MM.1S (cell line): ENCODE measurements at places on chromosomes 4 and X.

- DNase-seq = no peak
Observed at GRCh38 chr4:142959173-142959572, 113.1 kb upstream of the INPP4B start.

- no peak for DNase-seq
Observed at GRCh38 chr4:82371497-82371896, 2.3 kb downstream of the HNRNPD start.

DNA sequence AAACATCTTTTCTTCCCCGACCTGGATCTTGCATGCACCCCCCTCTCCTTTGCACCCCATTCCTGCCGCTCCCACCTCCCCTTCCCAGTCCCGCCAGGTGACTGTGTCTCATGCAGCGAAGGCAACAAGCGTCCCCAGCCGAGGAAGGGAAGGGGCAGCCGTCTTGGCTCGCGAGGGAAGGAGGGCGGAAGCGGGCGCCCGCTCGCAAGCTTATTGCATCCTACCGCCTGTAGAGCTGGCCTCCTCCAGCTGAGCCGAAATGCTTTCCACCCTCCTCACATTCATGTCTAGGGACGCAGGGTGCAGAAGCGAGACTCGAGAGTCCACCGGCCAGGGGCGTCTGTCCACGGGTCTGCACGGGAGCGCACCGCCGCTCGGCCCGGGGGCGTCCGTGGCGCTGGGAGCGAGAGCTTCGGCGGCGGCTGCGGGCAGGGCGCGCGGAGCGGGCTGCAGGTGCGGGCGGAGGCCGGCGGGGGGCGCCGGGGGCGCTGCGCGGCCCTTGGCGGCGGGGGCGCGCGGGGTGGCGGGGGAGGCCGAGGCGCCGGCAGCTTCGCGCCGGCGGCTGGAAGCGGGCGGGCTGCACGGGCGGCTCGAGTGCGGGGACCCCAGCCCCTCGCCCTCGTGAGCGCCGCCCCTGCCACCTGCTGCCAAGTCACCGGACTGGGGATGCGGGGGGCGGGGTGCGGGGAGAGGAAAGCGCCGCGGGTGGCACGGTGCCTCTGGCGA is at the start of gene KCNIP4:
Gene KCNIP4, minus strand, starts transcription at position 426 of the 726 bp plus-strand sequence.
- DNase-seq = peak; percentile 27

GRCh38 chr4:118180776-118181175 is 146.5 kb downstream of the NDST3 start:
- DNase-seq = no peak

GRCh38 chr4:112942077-112942476 is 107.4 kb upstream of the ANK2 start:
- no peak for DNase-seq

DNA sequence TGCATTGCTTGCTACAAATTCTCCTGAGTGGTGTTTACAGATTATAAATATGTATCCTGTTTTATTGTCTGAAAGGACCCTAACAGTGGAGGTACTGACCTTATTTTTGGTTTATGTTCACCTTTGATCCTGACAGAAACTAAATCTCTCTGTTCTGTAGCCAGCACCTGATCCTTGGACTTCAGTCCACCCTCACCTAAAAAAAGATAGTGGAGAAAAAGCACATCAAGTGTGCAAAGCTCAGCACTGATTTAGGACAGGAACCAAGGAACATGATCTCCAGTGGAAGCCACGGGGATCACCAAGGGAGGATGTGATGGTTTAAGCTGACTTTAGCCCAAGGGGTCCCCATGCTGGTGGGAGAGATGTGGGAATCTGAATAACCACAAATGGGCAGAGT is 22.3 kb upstream of the C4orf54 start:
- no peak for DNase-seq

- DNase-seq = no peak
Observed at GRCh38 chr4:85783483-85783882, 308.5 kb downstream of the ARHGAP24 start.

DNA sequence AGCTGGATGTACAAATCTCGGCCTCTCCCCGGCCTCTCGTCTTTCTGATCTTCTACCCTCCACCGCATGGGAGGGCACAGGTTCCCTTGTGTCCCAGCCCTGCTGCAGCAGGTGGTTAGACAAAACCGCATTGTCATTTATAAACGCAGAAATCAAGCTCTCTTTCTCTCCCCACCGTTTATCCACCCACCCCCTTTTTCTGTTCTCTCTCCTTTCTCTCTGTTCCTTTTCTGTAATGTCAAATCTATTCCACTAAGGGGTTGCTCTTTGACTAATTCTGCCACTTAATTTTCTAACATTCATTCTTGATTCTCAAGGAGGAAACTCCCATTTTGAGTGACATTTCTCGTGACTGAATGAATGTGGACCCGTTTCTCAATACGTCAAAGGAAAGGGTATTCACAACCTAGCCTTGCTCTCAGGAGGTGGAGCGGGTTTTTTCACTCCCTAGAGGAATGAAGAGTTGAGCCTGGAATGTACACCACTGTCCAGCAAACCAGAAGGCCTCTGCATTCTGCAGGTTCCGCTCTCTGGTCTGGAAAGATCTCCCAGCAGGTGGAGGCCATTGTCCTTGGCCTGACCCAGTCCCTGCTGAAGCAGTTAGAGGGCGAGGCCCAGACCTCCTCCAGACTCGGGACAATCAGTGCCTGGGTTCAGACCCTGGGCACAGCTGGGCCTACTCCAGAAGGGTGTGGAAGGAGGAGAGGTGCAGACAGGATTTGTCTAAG is 70.9 kb upstream of the ENPP6 start:
- DNase-seq = peak; percentile 86

DNA sequence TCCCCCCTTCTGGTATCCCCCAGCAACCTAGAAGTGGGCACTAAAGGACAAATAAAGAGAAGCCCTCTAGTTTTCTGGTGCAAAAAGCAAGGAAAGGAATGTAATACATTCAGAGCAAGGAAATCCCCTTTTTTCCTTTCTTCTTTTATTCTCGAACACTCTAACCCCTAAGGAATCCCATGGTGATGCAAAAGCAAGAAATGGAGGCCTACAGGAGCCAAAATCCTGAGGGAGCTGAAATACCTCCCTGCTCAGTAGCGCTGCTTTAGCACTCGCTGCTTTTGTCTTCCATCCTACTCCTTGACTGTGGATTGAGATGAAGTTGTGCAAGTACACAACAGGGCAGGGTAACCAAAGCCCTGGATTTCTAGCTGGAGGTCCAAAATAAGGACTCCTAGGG is 251.0 kb downstream of the PRDM5 start:
- no peak for DNase-seq

- no peak for DNase-seq
Observed at GRCh38 chr4:171561419-171561818, 251.8 kb upstream of the GALNTL6 start.

DNA sequence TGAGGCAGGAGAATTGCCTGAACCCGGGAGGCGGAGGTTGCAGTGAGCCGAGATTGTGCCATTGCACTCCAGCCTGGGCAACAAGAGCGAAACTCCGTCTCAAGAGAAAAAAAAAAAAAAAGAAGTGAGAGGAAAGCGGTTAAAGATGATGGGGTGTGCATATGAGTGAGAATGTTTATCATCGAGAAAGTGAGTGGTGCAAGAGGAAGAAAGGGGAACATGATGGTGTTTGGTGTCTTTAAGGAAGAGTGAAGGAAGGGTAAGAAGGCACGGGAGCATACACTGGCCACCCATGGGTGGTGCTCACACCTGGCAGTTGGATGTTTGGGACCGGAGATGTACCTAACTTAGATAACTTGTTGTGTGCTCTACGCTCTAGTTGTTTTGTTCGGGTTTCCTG is 62.2 kb downstream of the STOX2 start:
- no peak for DNase-seq

DNA sequence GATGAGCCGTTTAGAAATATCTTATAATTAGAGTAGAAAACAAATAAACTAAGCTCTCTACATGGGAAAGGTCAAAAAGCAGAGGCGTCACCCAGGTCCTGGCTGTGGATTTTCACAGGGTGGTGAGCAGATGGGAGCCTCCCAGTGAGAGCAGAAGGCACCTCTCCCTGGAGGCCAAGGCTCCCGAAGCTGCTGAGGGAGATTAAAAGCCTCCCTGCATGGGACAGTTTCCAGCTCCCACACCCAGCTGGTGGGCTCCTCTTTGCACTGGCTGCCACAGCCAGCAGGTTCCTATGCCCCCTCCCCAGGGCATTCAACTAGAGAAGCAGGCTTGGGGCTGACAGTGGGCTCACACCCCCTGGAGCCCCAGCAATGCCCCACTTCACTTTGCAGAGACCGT is 55.2 kb upstream of the TBC1D9 start:
- DNase-seq = no peak

DNA sequence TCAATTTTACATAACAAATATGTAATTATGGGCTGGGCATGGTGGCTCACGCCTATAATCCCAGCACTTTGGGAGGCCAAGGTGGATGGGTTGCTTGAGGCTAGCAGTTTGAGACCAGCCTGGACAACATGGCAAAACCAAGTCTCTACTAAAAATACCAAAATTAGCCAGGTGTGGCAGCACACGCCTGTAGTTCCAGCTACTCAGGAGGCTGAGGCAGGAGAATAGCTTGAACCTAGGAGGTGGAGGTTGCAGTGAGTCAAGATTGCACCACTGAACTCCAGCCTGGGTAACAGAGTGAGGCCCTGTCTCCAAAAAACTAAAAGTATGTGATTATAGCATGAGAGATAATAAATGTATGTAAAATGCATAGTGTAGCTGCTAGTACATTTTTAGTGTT is 229.0 kb downstream of the PPARGC1A start:
- no peak for DNase-seq

- no peak for DNase-seq
Observed at GRCh38 chrX:15631637-15632036, 30.9 kb upstream of the ACE2 start.

- no peak for DNase-seq
Observed at GRCh38 chrX:154010330-154011087, 9.2 kb downstream of the IRAK1 start.

- DNase-seq = no peak
Observed at GRCh38 chr4:112706840-112707207, 69.9 kb downstream of the LARP7 start.

- DNase-seq = no peak
Observed at GRCh38 chr4:78119698-78120097, 62.6 kb downstream of the FRAS1 start.

GRCh38 chr4:41506130-41506529 is 31.8 kb upstream of the LIMCH1 start:
- DNase-seq = no peak

DNA sequence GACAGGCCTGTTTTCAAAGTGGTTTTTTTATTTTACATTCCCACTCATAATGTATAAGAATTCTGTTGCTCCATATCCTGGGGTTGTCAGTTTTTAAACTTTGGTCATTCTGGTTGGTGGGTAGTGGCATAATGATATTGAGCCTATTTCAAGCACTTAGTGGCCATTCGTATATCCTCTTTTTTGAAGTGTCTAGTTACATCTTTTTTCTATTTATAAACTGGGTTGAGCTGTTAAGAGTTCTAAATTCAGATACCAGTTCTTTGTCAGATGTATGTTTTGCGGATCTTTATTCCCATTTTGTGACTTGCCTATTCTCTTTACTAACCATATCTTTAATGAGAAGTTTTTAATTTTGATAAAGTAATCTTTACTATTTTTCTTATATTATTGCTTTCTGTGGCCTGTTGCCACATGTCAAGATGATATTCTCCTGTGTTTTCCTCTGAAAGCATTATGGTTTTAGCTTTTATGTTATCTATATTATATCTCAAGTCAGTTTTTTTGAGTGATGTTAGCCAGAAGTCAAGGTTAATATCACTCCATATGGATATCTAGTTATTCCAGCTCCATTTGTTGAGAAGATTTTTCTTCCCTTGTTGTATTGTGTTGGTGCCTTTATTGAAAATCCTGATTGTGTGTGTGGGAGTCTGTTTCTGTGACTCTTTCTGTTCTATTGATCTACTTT is 110.9 kb downstream of the FHIP1A start:
- no peak for DNase-seq

GRCh38 chrX:83160096-83160495 is 348.0 kb upstream of the POU3F4 start:
- no peak for DNase-seq

DNA sequence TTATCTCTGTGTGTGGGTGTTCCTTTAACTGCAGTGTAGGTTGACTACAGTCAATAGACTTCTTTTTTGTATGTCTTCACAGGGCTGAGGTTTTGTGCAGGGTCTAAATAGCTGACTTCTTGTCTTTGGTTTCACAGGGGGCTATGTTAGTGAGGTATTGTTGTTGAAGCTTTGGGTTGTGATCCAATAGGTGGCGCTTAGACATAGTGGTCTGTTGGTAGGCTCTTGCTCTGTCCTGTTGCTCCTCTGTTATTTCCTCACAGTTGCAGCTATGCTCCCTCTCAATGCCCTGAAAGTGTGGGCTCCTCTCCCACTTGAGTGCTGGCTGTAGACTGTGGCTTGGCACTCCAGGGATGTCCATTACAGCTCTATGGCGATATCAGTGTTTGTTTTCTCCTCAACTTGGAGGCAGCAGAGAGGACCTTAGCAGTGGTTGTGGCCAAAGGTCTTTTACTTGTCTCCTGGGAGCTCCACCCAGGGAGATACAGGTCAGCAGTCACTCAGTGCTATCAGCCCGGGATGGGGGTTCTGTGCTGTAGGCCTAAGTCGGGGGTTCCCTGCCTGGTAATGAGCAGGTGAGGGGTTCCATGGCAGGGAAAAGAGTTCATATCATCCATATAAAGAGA is 14.0 kb downstream of the POF1B start:
- DNase-seq = no peak

DNA sequence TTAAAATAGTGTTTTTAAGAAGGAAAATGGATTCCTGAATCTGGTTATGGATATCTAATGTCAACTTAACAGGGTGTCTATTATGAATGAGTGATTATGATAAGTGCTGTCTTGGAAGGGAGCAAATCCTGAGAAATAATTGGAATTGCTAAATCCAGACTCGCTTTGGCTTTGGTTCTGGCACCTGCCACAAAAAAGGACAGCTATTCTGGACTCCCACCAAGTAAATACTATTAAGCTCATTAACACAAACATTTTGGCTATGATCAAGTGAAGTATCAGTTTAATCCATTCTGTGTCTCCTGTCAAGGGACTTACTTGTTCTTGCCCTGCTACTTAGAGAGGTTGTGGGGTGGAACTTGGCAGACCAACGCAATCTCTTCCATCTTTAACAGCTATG is 403.7 kb downstream of the CENPC start:
- DNase-seq = no peak

DNA sequence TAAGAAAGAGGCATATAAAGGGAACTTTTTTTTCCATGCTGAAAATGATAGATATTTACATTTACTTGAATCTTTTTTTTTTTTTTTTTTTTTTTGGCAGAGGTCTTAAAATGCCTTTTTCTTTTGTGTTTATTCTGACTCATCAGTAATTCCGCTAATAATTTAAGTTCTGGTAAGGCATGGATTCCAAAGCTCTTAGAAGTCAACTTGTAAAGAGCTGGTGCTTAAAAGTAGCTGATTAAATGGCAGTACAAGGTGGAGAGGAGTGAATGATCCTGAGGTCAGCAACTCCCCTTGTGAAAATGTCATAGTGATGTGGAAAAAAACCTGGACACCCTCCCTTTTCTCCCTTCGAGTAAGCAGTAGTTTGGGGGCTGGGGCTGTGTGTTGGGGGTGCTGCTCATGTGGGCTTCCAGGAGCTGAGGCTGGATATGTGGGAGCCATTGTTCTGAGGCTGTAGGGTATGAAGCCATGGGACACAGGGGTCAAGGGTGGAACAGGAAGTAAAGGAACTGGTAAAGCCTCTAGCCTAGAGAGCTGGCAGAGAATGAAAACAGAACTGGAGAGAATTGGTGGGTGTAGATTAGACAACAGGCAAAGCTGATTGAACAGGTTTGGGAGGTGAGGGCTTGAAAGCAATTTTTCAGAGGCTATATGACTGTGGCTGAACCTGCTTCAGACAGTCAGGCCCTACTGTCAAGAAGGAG is 41.0 kb upstream of the PITX2 start:
- no peak for DNase-seq

- DNase-seq = no peak
Observed at GRCh38 chr4:129218360-129218759, 122.4 kb downstream of the C4orf33 start.
